ENCODE measurements at places on chromosomes 6 and 20.

DNA sequence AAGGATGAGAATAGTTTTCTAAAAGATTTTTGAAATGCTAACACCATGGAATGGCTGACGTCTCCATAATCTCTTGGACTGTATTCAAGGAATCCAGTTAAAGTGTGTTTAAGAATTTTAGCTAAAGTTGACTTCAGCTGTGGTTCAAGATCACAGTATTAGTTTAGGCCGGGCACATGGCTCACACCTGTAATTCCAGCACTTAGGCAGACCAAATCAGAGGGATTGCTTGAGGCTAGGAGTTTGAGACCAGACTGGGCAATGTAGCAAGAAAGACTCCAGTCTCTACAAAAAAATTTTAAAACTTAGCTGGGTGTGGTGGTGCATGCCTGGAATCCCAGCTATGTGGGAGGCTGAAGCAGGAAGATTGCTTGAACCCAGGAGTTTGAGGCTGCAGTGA, 68.2 kb downstream of the RFPL4B start:
- DNase-seq = no peak

- no peak for DNase-seq
Observed at GRCh38 chr20:35215066-35215956, 11.2 kb upstream of the MMP24 start.

DNA sequence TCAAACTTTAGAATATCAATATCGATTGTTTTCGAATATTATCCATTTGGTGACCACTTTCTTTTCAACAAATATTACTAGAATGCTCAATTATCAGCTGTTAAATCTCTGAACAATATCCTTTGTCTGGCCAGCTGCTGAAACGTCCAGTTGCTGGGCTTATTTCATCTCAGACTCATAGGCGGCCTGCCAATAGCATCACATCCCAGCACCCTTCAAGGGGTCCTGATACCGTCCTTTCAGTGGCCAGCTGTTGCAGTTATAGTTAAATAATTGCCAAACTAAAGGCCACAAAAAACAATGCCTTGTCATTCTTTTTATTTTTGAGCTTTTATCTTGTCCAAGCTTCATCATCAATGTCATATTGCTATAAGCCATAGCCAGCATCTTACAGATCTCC, 1006.8 kb upstream of the MANEA start:
- DNase-seq = no peak

DNA sequence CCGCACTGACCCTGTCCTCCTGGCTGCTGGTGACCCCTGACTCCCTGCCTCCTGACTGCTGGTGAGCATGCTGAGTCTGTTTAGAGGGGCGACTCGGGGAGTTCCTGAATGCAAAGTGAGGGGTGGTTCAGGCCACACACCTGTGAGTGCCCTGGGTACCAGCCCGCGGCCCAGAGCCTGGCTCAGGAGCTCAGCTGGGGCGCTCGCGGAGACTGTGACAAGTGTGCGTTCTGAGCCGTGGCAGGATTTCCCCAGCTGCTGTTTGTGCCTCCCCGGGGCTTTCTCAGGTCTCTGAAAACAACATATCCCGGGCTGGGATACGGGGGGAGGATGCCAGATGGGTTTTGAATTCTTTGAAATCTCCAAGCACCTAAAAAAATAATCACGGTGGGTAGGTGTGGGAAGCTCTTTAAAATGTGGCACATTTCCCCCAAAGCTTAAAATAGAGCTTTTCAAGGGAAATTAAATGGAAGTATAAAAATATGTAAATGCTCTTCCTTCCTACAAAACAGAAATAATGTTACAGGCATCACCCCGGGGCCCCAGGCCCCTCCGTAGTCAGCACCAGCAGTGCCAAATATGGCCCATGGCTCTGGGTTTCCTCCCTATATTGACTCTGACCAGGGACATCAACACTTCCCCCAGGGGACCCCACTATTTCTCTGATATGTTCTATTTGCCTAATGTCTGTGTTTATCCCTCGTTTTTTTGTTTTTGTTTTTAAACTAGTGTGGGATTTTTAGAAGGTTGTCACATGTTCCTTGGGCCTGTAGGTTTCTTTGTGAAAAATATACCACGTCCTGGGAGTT, 49.9 kb upstream of the TAGAP start:
- DNase-seq = peak; percentile 55

DNA sequence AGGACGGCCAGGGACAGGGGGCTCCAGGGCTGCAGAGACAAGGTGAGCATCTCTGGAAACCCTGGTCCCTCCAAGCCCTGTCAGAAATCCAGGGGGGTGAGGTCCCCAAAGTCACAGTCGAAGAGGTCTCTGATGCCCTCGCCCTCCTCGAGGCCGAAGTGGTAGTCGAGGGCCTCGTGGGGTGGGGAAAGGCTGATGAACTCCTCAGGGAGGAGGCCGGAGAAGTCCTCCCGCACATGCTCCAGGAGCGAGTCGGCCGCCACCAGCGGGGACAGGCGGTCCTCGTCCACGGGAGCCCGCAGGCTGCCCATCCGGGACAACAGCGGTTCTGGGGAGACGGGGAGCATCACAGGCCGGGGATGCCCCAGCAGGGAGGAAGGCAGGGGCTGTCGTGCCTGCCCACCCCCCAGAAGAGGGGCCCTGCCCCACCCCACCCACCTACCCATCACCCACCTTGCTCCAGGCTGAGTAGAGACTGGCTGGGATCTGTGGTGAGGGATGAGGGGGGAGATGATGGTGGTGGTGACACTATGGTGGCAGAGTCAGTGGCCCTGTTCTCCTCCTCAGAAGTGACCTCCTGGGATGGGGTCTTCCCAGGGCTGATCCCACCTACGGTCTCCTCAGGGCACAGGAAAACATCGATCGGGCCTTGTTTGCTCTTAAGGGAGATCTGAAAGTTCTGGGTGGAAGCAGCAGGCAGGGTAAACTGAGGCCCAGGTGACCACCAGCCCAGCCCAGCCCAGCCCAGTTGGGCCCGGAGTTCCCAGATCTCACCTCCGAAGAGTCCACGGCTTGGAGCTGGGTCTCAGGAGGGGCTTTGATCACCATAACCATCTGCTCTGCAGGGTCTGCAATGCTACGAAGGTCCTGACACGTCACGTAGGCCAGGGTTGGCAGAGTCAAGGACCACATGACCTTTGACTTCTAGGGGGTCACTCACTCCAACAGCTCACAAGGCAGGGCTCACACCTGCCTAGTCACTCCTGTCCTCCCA, 2.7 kb upstream of the NECAB3 start:
- DNase-seq = no peak

GRCh38 chr6:131960371-131961133, 9.4 kb upstream of the CCN2 start:
- DNase-seq = no peak

DNA sequence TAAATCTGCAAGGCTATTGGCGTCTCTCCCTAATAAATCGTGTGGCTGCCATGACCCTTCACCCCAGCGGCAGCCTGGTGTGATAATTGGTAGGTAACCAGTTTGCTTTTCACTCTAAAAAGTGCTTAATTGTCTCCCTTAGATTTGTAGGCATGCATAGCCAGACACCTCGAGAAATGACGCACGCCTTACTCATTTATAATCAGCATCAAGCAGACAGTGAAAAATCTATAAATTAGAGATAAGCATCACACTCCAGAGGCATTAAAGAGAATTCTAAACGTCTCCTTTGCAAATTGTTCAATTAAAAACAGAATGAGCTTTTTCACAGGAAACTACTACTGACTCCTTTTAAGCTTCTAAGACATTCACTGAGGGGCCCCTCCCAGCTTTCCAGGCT, 110.2 kb upstream of the RPS6KA2 start:
- no peak for DNase-seq

- DNase-seq = no peak
Observed at GRCh38 chr6:156160007-156160794, 617.0 kb upstream of the ARID1B start.

DNA sequence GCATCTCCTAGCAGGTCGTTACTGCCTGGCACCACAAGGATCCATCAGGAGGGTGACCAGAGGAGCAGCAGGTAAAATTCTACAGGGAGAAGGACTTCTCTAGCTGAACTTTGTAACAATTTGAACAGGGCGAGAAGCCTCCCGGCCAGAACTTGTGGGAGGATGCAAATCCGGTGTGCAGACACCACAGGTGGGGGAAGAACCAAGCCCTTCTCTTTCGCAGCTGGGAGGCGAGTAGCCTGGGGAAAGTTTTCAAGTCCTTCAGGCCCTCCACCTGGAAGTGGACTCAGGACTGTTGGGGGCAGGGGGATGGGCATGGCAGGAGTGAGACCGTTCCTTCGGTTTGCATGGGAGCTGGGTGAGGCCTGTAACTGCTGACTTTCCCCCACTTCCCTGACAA, 42.7 kb upstream of the FAM210B start:
- DNase-seq = no peak

DNA sequence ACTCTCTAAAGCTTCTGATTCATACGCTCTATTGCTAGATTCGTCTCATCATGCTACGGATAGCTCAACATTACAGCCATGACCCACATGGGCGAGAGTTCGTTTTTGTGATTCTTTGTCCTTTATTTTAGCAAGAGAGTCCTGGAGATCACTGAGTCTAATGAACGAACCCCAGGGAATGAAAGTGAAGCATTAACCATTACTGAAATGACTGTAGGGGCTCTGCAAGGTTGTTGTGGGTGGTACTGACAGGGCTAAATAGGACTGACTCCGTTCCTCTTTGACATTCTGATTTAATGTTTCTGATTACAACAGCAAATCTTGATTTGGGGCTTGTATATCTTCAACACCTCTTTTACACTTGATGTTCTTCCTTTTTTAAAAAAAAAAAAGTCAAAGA, 13.7 kb upstream of the RTF2 start:
- DNase-seq = no peak

DNA sequence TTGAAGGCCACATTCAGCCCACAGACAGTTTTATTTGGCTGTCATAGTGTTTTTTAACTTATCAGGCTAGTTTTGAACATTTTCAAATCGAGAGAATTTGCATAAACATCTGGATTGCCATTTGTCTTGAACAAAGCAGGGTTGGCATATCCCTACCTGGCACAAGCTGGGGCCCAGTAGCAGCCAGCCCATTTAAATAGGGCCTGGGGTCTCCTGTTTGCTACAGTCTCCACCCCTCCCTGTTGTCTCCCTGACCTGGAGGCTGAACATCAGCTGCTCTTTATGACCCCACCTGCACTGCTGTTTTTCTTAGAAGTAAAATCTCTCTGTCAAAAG, 10.5 kb downstream of the BCAS4 start:
- no peak for DNase-seq

- DNase-seq = no peak
Observed at GRCh38 chr6:75275067-75275466, 9.5 kb downstream of the TMEM30A start.

GRCh38 chr6:150366118-150366778, 2.6 kb upstream of the IYD start:
- DNase-seq = no peak

- no peak for DNase-seq
Observed at GRCh38 chr6:44564906-44565524, 177.5 kb downstream of the CDC5L start.

DNA sequence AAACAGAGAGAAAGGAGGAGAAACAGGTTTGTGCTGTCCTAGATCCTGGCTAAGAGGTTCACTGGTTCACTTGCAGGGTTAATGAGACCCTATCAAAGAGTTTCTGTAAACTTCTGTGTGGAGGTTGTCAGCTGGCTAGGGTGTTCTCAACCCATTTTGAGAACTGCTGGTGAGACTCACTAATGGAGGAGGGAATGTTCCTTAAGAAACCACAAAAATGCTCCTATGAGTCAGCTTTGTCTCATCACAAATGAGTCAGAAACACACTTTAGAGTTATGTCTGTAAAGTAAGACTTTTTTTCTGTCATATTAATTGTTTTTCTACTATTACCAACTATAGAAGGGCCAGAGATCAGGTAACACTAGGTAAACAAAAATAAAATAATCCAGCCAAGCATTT, 884.4 kb downstream of the PHF3 start:
- DNase-seq = no peak

Measured in activated CD4-positive, alpha-beta T cell treated with anti-CD3 and anti-CD28 coated beads for 4 hours (primary cell).